ENCODE measurements at places on chromosomes 12 and 14.

- no peak for DNase-seq
Measured at GRCh38 chr14:70898111-70898745, 9.0 kb upstream of the PCNX1 start.

GRCh38 chr12:95705143-95705542, 85.4 kb downstream of the NTN4 start:
- no peak for DNase-seq

GRCh38 chr14:22488522-22489243, 100.3 kb downstream of the DAD1 start:
- no peak for DNase-seq

DNA sequence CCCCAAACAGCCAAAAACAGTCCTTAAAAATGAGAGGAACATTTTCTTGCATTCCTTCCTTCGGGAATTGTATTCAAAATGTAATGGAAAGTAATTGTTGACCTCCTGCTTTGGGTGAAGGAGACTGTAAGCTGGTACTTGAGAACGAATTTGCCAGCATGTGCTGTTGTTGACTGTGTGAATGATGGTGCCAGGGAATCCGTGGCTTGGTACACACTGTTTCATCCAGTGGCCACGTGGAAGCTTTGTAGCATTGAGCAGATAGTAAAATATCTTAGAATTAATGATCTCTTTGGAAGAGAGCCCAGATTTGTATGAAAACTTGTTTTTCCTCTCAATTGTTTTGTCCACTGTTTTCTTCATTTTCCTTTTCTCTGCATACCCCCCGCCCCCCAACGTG, 1.7 kb downstream of the ASCL4 start:
- DNase-seq: no peak

GRCh38 chr12:22691319-22691718, 66.3 kb downstream of the ETNK1 start:
- no peak for DNase-seq

DNA sequence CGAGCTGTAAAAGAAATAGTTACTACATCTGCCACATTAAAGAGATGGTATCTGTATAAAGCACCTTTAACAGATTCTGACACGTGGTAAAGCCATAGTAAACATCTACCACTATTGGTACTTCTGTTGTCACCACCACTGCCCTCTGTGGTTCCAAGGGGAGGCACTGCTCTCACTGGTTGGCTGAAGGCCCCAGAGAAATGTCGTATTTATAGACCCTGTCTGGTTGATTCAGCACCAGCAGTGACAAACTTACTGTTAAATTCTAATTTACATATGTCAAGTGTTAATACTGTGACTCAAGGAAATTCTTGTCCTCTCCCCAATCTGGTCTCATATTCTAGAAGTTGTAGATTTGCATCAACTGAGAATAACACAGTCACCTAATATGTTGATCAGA, 281.1 kb downstream of the ERC1 start:
- DNase-seq: no peak

GRCh38 chr12:123094349-123095077, 56.4 kb downstream of the PITPNM2 start:
- DNase-seq: no peak

DNA sequence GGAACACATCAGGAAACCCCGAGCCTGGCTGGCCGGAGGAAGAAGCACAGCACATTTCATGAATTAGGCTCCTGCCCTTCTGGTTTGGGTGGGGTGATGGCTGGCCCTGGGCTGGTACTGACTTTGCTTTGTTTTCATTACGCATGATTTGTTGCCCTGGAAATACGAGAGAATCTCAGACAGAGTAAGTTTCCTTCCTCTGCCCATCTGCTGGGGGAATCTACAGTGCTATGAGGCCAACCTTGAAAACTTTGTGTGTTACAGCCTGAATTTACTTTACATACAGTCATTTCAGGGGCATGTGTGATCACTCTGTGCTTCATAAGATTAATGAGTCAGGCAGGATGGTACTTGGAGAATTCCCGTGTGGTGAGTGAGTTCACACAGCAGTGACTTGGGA, 20.5 kb upstream of the SLC5A8 start:
- no peak for DNase-seq
